ENCODE measurements at places on chromosomes 16 and 17. TPM values are rescaled to one million over a fixed set of nuclear protein-coding genes. Genes with fewer than 3 reads are reported as not detected.

- H3K4me1 ChIP-seq: peaks cover 36% of the 10 kb centered on the region
- DNase-seq: peak; percentile 88
- H3K27ac ChIP-seq: peak within 1 kb of the TSS; percentile 78
- no peaks in the 10 kb centered on the region for H3K27me3 ChIP-seq
- peak within 1 kb of the TSS; percentile 97 for H3K4me3 ChIP-seq
Measured at GRCh38 chr17:27455914-27456680, at the start of gene KSR1. TSS of gene KSR1 (plus strand) at chr17:27456448. CDS start at chr17:27456644, 196 bp downstream.

DNA sequence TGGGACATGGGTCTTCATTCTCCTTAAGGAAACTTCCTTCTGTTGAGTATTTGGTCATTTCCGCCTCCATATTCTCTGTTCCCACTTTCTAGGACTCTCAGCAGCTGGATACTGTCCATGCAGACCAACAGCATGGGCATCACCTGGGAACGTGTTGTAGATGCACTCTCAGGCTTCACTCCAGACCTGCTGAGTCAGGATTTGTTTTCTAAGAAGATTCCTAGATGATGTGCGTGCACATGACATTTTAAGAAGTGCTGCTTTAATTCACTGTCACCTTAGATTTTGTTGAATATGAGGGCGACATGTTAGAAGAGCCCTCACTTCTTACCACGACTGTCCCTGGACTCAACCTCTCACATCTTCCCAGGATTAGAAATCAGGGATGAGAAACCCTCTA, 10.0 kb upstream of the SDK2 start:
- H3K4me3 ChIP-seq: no peak overlapping the region
- DNase-seq: no peak
- no peaks in the 10 kb centered on the region for H3K4me1 ChIP-seq
- H3K36me3 ChIP-seq: peaks cover 11% of the 10 kb centered on the region
- no peak overlapping the region for H3K27ac ChIP-seq

DNA sequence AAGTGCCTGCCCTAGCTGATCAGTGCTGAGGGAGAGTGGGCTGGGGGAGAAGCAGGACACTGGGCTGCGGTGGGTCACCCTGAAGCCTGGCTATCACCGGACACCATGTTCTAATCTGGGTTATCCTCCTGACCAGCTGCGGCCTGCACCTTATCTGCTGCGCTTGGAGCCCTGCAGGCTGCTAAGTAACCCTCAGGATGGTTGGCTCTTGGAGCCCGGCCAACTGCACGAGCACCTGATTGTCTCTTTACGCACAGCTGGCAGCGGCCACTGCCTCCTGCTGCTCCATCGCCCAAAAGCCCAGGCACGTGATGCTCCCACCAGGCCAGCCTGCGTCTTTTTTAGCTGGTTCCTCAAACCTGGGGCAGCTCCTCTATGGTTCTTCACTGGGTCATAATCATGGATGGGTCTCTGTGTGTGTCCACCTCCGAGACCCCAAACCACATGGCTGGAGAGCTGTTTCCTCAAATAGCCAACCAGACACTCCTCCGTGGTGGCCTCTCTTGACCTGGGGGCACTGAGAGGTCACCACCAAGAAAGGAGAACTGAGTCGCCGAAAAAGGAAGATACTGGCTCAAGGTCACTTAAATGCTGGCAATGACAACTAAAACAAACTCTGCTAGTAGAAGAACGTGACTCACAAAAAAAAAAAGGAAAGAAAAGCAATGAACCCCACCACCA, 21.7 kb downstream of the SPHK1 start:
- H3K4me3 ChIP-seq: no peak overlapping the region
- H3K27me3 ChIP-seq: no peaks in the 10 kb centered on the region
- no peak overlapping the region for H3K27ac ChIP-seq
- no peak for DNase-seq
- peaks cover 4% of the 10 kb centered on the region for H3K4me1 ChIP-seq

- H3K36me3 ChIP-seq: no peaks in the 10 kb centered on the region
- H3K27ac ChIP-seq: no peak overlapping the region
- H3K27me3 ChIP-seq: peaks cover 10% of the 10 kb centered on the region
- DNase-seq: peak; percentile 42
Measured at GRCh38 chr16:47037396-47037745, 63.9 kb upstream of the DNAJA2 start.

The SLC16A6 gene
- total RNA-seq: 5.9 TPM

- H3K36me3 ChIP-seq: no peaks in the 10 kb centered on the region
- no peak for DNase-seq
- H3K4me1 ChIP-seq: no peaks in the 10 kb centered on the region
Measured at GRCh38 chr17:70313086-70313852, 143.9 kb downstream of the KCNJ2 start.

DNA sequence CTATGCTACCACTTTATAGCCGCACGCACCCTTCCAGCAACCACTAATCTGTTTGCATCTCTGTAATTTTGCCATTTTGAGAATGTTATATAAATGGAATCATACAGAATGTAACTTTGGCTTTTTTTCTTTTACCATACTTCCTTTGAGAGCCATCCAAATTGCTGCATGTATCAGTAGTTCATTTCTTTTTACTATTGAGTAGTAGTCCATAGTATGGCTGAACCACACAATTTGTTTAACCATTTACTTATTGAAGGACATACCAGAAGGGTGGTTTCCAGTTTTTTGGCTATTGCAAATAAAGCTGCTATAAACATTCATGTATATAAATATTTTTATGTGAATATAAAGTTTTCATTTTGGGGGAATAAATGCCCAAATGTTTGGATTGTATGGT, 8.8 kb downstream of the TENT4B start:
- H3K36me3 ChIP-seq: peaks cover 25% of the 10 kb centered on the region
- no peaks in the 10 kb centered on the region for H3K27me3 ChIP-seq
- no peak for DNase-seq
- peak overlapping the region; percentile 38 for H3K27ac ChIP-seq
- H3K4me3 ChIP-seq: no peak overlapping the region

DNA sequence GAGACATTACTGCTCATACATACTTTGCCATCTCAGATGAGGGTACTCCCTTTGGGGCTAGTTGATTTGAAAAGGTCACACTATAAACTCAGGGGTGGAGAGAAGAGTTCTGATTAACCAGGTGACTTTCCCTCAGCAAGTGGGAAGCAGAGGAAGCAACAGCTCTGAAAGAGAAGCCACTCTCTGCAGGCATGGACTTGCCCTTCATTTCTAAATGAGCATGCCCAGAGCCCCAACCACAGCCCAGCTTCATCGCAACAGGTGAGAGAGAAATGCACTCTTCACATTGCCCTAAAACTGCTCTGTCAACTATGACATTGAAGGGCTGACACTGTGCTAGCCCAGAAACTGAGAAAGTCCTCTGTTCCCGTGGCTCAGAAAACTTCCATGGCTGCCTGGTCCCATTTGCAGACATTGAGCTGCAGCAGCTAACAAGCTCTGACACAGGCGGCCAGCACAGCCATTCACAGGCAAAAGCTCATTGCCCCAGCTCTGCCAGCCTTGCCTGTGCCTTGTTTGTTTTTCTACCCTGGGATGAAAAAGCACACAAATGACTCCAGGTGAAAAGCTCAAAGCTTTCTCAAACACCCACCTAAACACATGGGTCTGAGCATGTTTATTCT, 419.8 kb upstream of the DYNLRB2 start:
- no peak overlapping the region for H3K27ac ChIP-seq
- H3K27me3 ChIP-seq: no peaks in the 10 kb centered on the region

DNA sequence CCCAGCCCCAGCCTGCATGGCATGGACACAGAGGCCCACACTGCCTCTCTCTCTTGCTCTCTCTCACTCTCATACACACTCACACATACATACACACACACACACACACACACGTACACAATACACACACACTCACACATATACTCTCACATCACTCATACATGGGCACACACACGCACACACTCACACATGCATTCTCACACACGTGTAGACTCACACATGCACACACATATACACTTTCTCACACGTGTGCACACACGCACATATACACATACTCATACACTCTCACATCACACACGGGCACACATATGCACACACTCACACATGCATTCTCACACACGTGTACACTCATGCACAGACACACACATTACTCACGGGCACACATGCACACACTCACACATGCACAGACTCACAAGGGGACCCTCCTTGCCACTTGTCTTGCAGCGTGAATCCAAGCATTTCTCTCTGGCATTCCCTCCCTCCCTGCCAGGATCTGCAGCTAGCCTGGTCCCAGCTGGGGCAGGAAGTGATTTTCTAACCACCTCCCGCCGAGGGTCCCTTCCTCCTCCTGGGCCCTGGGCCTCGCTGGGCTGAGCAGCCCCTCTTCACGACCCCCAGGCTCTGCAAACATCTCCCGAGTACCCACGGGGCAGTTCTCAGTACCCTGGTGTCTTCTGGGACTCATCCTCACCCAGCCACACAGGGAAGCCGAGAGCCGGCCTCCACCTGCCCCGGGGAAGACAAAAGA, 37.5 kb downstream of the IL21R start:
- H3K27me3 ChIP-seq: no peaks in the 10 kb centered on the region
- H3K4me1 ChIP-seq: peaks cover 15% of the 10 kb centered on the region
- no peak overlapping the region for H3K4me3 ChIP-seq
- no peak for DNase-seq

DNA sequence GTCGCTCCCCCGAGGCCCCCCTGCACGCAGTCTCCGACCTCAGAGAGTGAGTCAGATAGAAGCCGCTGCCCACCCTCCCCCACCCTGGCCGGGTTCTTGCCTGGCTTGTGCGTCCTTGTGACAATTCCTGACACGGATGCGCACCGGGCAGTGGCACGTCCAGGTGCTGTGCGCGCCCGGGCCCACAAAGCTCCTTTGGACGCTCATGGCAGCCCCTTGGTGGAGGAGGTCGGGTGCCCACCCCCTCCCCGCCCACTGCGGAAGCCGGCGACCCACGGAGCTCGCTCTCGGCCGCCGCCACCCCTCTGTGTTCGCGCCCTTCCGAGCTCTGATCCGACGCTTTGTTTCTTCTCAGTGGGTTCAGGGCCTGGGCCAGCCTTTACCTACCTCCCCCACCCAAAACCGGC, 662 bp upstream of the TUBB3 start:
- DNase-seq: peak; percentile 45
- no peak overlapping the region for H3K27ac ChIP-seq
- no peak overlapping the region for H3K4me3 ChIP-seq
- peaks cover 70% of the 10 kb centered on the region for H3K27me3 ChIP-seq

GRCh38 chr16:3101841-3102470, 2.9 kb upstream of the ZSCAN10 start:
- no peak overlapping the region for H3K27ac ChIP-seq
- peaks cover 23% of the 10 kb centered on the region for H3K4me1 ChIP-seq
- no peak for DNase-seq
- H3K36me3 ChIP-seq: no peaks in the 10 kb centered on the region
- no peaks in the 10 kb centered on the region for H3K27me3 ChIP-seq

The NTN1 gene
- 0.54 TPM for total RNA-seq

The KRTAP4-4 gene
- total RNA-seq: not detected

The RCVRN gene
- not detected for total RNA-seq

The SMIM36 gene
- not detected for total RNA-seq

GRCh38 chr17:148757-149156, 11.4 kb downstream of the SCGB1C2 start:
- no peak overlapping the region for H3K4me3 ChIP-seq
- H3K27me3 ChIP-seq: no peaks in the 10 kb centered on the region
- H3K27ac ChIP-seq: no peak overlapping the region
- H3K4me1 ChIP-seq: no peaks in the 10 kb centered on the region

The FBXL20 gene
- 15.7 TPM for total RNA-seq

DNA sequence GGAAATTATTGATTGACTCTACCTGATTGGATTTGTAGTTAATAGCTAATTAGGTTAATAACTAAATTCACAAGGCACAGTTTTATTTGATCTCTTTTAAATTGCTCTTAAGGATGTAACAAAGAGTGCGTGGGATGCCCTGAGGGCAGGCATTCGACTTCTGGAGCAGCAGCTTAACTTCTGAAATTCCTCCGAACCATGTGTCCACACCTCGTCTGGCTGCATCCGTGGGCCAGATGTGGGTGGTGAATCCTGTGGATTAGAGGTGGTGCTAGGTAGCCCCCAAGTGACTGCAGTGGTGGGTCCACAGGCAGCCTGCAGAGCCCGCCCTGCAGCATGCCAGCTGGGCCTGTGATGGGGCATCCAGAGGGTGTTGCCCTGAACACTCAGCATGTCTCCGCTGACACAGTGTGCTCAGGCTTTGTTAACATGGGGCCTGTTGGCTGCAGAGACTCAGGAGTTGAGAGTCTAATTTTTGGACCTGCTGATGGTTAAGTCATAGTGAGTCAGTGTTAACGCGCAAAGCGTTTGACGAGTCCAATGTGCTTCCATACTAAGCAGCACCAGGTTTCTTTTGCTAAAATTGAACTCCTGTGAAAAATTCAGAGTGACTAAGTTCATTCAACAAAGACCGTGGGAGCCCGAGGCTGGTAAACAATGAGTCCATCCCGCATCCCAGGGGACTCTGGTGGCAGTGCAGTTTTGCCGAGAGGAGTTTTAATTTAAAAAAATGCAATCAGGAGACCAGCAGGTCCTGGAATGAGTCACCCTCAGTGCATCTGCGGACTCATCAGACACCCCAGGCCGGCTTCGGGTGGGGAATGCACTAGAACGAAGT, 3.8 kb upstream of the NPB start:
- DNase-seq: no peak
- no peak overlapping the region for H3K27ac ChIP-seq
- peaks cover 5% of the 10 kb centered on the region for H3K4me1 ChIP-seq
- H3K36me3 ChIP-seq: peaks cover 20% of the 10 kb centered on the region
- no peak overlapping the region for H3K4me3 ChIP-seq

DNA sequence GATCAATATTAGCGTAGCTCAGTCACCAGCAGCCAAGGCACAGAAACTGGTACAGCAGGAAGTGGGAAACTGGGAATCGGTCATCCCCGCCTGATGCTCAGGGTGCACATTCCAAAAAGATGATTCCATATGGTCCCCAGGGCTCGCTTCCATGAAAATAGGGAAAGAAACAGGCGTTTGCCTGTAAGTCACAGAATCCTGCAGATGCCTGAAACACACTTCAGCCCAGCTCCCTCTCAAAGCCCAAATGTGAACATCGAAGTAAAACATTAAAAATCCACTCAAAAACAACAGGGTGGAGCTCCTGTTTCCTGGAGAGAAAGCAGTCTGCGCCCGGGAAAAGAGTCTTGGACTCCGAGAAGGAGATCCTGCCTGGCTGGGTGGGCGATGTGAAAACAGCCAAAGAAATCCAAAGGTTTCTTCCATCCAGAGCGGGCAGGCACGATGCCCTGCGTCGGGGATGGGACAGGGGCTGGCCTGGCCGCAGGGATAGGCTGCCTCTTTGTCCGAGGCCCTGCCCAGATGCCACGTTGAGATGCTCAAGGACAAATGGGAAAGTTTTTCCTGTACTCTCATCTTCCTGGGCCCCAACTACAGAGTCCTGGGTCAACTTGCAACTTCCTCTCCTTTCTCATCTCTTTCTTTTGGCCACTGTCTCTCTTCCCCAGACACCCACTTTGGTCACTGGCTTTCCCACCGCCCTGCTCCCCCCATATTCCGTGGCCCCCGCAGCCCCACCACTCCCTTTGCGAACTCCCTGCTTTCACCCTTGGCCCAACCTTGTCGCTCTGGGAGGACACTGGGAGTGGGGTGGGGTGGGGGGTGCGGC, 743 bp downstream of the WIPI1 start:
- peaks cover 13% of the 10 kb centered on the region for H3K27me3 ChIP-seq
- DNase-seq: no peak
- no peaks in the 10 kb centered on the region for H3K36me3 ChIP-seq
- H3K4me1 ChIP-seq: peaks cover 35% of the 10 kb centered on the region
- H3K27ac ChIP-seq: peak overlapping the region; percentile 44

The CACNG4 gene
- total RNA-seq: not detected

All from activated naive CD8-positive, alpha-beta T cell treated with anti-CD3 and anti-CD28 coated beads for 36 hours (primary cell).